Tibial artery (tissue), 4 donors: ENCODE measurements at places on chromosomes 3 and 15.

GRCh38 chr3:7576506-7576905 lies 715.6 kb downstream of the GRM7 start:
- no peak for DNase-seq

- no peak for DNase-seq
Observed at GRCh38 chr3:60427109-60427508, 824.1 kb downstream of the FHIT start.

- no peak for DNase-seq
Observed at GRCh38 chr15:71089801-71090200, 25.5 kb upstream of the THSD4 start.

GRCh38 chr3:112096176-112096575 lies 10.0 kb downstream of the C3orf52 start:
- no peak for DNase-seq

GRCh38 chr3:149145356-149145755 lies 15.9 kb downstream of the HPS3 start:
- no peak for DNase-seq

GRCh38 chr3:123302961-123303360 lies 101.2 kb downstream of the SEC22A start:
- no peak for DNase-seq

- DNase-seq: no peak
Observed at GRCh38 chr3:180278583-180279188, 241.9 kb upstream of the PEX5L start.

- DNase-seq: no peak
Observed at GRCh38 chr15:53312707-53313106, 446.8 kb downstream of the WDR72 start.

DNA sequence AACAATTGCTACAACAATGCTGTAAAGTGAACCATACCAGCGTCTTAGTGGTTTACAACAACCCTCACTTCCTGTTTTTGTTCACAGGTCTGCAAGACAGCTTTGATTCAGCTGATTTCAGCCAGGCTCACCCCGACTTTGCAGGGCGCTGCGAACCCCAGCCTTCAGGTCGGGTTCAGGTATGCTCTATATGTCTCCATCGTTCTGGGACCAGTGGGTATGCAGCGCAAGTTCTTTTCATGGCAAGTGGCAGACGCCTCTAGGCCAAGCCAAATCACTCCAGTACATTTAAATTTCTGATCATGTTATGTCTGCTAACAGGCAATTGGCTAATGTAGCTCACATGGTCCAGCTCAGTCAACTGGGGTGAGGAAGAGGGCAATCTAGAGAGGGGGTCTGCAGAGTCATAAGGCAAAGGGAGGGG lies 52.4 kb upstream of the RGMA start:
- DNase-seq: no peak

- peak; percentile 21 for DNase-seq
Observed at GRCh38 chr15:77840991-77841775, 208.5 kb upstream of the LINGO1 start.

- no peak for DNase-seq
Observed at GRCh38 chr3:58638591-58638990, 28.0 kb downstream of the FAM3D start.

DNA sequence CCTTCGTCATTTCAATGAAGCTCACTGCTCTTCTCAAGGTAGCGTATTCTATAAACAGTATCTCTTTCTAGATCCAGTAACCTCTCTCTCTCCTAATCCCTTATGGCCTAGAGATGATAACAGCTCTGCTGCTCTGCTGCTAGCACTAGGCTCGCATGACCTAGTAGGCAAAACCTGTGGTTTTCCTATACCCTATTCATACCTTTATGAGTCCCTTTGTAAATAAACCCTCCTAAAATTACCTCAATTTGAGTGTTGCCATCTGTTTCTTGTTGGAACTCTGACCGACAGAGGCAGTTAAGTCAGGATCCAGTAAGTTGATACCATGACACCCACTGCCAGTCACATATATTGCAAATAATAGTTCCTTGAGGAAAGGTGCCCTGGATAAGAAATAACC lies 7.3 kb downstream of the CCDC14 start:
- DNase-seq: no peak
